GOT3 (cell line): ENCODE measurements at places on chromosomes 3 and 15.

DNA sequence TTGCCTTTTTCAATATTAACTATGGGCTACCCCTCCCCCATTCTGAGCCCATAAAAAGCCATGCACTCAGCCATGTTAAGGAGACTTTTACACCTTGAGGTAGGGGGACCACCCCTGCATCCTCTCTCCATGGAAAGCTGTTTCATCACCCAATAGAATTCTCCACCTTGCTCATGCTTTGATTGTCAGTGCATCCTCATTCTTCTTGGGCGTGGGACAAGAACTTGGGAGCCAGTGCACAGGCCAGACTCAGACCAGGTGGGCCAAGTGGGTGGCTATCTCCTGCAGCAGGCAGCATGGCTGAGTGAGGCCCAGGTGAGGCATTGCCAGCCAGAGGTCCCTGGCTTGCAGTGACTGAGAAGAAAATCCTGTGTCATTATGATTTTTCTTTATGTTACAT is 357.4 kb upstream of the CDIN1 start:
- DNase-seq = no peak

- DNase-seq = no peak
Measured at GRCh38 chr15:98706986-98707385, 58.6 kb downstream of the IGF1R start.

GRCh38 chr3:28326458-28326926 is 22.0 kb upstream of the ZCWPW2 start:
- DNase-seq = no peak

- DNase-seq = no peak
Measured at GRCh38 chr15:76986743-76987142, 8.2 kb upstream of the PSTPIP1 start.

DNA sequence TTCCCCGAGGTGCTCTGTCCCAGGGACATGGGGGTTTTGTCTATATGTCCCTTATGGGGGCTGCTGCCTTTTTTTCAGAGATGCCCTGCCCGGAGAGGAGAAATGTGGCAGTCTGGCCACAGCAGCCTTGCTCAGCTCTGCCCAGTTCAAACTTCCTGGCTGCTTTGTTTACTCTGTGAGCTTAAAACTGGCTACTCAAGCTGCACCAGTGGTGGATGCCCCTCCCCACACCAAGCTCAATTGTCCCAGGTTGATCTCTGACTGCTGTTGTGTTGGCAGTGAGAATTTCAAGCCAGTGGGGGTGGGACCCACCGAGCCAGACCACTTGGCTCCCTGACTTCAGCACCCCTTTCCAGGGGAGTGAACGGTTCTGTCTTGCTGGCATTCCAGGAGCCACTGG is 188.9 kb downstream of the STXBP5L start:
- no peak for DNase-seq

- no peak for DNase-seq
Measured at GRCh38 chr3:13045904-13046568, 27.2 kb downstream of the IQSEC1 start.

DNA sequence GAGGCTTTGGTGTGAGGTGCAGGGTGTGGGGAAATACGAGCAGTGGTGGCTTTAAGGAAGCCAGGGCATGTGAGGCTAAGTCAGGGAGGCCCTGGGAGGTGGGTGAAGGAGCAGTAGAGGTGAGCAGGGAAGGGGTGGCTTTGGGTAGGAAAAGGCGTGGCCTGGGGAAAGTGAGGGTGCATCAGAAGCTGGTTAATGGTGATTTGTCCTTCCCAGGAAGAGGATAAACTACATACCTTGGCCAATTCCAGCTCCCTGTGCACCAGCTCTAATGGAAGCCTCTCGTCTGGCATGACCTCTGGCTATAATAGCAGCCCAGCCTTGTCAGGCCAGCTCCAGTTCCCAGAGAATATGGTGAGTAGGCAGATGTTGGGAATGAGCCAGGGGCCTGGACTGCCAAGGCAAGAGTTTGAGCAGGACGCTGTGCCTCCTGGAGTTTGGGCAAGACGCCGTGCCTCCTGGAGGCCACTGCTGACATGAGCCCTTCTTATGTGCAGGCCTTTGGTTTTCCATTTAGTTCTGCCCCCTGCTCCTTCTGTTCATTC is 41.3 kb downstream of the CDAN1 start:
- no peak for DNase-seq

DNA sequence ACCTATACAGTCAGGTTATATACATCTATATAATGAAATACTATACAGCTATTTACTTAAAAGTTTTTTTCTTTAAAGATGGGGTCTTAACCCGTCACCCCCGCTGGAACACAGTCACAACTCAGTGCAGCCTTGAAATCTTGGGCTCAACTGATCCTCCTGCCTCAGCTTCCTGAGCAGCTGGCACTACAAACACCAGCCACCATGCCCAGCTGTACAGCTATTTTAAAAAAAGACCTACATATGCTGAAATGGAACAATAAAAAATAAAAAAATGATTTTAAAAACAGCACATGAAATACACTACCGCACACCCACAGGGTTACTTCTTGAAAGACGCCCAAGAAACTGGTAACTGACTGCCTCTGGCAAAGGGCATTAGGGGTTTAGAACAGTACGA is 3.8 kb downstream of the NCBP2 start:
- DNase-seq = no peak
